ENCODE measurements at places on chromosomes 16 and 17. TPM values are rescaled to one million over a fixed set of nuclear protein-coding genes. Genes with fewer than 3 reads are reported as not detected.

Gene SAMD14
- total RNA-seq: 1.7 TPM

Gene SHBG
- not detected for total RNA-seq

- no peaks in the 10 kb centered on the region for H3K4me1 ChIP-seq
- H3K27ac ChIP-seq: no peak overlapping the region
- no peaks in the 10 kb centered on the region for H3K27me3 ChIP-seq
These were observed 8.7 kb downstream of the OGFOD1 start for GRCh38 chr16:56460101-56460500.

Gene SLC6A2
- not detected for total RNA-seq

Gene CNTNAP4
- not detected for total RNA-seq
